Caudate nucleus (tissue), 63 donors: ENCODE measurements at places on chromosomes 12 and 14.

DNA sequence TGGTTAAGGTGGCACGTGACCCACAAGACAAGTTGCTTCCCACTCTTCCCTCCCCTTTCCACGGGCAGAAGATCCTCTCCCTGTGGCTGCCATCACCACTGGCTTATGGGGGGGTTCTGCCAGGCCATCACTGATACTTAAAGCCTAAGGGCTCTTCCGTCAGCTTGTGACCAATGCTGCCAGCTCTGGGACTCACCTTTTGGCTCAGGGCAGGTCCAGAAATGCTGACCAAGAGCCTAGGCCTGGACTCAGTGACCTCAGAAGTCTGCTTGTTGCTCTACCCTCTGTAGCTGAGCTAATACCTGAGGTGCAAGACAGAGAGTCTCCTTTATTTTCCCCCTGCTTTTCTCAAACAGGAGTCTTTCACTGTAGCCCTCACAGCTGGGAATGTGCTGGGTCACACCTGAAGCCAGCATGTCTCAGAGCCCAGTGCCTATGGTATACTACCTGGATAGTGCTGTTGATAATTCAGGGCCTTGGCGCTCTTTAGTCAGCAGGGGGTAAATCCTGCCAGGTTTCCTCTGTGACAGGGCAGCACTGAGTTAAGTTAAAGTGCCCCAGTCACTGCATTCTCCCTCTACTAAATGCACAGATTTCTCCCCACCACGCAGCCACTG, 19.7 kb downstream of the FGD4 start:
- DNase-seq: no peak

GRCh38 chr12:40146800-40147797, 41.2 kb upstream of the SLC2A13 start:
- no peak for DNase-seq

DNA sequence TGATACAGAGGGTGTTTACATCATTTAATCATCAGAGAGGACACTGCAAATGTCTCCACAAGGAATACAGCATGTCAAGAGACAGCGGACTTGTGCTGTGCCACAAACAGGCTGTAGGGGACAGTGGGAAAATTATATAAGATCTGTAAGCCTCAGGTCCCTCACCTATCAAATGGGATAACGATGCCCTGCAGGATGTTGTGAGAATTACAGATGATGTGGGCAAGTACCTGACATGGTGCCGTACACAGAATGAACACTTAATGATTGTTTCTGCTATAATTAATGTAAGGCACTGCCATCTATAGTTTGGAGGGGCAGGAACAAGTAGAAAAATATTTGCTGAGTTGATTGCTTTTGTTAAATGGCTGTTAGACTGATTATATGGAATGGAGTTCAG, 81.9 kb upstream of the GTF2A1 start:
- DNase-seq: no peak

DNA sequence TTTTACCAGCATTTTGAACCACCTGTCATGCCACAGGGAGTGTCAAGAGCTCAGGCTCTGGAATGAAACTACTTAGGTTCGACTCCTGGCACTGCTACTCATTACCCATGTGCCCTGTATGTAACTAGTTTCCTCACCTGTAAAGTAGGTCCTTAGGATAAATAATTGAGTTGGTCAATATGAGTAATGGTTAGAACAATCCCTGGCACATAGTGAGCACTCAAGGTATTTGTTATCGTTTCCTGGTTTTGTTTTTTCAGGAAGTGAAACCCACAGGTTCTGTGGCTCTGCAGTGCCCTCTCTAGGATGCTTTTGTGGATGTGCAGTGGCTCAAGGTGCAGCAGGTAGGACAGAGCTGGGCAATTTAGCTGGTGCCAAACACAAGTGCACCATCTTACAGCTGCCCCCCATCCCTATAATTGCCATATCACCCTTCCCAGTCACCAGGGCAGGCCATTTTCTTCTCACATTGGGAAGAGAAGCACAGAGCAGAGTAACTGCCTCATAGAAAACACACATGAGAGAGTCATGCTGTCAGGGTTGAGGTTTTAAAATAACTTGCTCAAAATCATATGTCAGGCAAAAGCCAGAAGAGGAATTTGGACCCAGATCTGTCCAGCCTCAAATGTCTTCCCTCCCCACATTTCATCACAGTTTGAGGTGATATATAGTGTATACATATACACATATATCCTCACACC, 297.5 kb downstream of the RPAP3 start:
- DNase-seq: no peak

DNA sequence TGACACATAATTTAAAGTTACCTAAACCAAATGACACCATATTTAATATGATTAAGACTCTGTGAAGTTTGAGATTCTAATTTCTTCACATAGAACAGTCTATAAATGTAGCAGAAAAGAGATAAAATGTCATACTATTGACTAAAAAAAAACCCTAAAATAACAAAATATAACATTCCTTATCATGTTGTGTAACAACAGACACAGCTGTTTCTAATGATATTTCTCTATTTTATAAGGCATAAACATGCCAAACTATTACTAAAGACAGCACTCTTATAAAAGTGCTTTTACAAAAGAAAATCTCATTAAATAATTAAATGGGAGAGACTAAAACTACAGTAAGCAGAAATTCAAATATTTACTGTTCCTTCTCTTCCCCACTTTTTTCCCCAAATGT, 49.4 kb downstream of the NOVA1 start:
- DNase-seq: no peak

- DNase-seq: no peak
Measured at GRCh38 chr14:99280066-99280731, 8.2 kb upstream of the BCL11B start.

DNA sequence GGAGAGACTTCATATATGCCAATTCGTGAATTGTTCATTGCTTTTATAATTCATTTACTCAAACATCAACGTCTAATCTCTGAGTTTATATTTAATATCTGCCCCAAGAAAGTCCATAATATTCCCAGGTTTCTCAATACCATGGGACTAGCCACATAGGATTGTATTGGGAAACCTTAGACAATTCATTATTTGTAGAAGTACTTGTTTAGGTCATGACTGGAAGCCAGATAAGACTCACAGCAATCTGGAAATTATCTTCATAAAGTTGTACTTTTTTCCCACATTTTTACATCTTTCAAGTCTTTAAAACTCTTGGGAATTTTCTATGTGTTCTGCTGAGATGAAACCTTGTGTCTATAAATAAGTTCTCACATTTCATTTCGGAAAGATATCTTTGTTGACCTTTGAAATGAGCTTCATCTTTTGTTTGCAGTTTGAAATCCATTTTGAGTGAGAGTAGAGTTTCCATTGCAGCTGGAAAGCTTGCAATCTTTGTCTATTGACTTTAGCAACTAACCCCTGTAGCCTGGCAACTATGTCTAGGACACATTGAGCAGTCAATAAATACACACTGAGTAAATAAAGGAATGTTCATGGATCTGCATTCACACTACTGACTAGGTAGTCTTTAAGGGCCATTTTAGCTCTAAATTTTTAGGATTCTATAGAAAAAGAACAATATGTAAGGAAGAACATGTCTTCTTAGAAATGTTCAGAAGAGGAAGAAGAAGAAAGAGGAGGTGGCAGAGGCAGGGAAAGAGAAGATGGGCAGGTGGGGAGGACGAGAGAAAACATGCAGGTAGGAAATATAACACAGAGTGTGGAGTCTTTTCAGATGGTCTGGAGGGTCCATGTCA, 154.4 kb downstream of the LRIG3 start:
- DNase-seq: no peak

- DNase-seq: no peak
Measured at GRCh38 chr12:115049614-115050013, 365.6 kb upstream of the TBX3 start.

GRCh38 chr14:96139169-96139568, 65.5 kb upstream of the BDKRB2 start:
- DNase-seq: no peak

DNA sequence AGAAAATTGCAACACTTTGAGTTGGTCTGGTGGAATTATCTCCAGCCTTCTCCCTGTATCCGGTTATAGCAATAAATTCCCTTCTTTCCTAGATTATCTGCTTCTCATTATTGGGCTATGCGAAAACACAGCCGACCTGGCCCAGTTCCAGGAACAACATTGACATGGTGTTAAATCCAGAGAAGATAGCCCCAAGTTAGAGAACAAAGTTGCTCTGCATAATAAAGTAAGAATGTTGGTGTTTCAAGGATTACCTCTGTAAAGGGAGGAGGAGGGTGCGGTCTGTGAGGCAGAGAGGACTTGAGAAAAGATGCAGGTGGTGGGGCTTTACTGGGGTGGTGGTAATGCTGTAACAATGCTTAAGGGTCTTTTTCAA, 12.1 kb downstream of the TCL1A start:
- DNase-seq: no peak

GRCh38 chr12:65495233-65495632, 216.8 kb downstream of the MSRB3 start:
- no peak for DNase-seq

- DNase-seq: no peak
Measured at GRCh38 chr14:105591052-105591451, 64.7 kb downstream of the TMEM121 start.

DNA sequence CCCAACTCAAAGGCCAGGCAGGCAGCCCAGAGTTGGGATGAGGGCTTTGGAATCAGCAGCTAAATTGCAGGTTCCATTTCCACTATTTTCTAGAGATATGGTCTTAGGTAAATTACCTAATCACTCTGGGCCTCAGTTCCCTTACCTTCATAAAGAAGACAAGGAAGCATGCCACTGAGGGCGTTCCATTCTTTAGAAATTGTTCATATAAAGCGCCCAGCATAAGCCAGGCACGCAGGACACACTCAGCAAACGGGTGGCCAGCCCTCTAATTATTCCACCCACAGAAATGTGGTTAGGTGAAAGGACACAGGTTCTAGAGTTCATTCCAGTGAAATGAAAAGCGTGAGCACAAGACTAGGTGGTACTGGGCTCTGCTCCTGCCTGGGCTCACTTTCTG, 87.9 kb upstream of the BCL11B start:
- DNase-seq: no peak

DNA sequence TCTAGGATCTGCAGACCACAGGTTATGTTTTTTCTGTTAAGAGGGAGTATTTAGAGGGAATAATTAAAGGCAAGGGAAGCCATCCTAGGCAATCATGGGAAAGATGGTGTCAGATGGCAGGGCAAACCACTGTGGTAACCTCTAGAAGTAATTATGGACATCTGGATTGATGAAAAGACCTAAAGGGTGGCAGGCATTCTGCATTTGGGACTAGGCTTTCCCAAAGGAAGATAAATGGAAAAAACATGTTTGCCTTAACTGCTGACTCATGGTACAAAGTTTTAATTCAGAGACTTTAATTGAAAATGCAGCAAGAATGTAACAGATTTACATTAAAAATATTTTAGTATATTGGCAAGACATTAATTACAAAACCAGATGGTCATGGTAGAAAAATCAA, 88.1 kb downstream of the TMEM30B start:
- no peak for DNase-seq

DNA sequence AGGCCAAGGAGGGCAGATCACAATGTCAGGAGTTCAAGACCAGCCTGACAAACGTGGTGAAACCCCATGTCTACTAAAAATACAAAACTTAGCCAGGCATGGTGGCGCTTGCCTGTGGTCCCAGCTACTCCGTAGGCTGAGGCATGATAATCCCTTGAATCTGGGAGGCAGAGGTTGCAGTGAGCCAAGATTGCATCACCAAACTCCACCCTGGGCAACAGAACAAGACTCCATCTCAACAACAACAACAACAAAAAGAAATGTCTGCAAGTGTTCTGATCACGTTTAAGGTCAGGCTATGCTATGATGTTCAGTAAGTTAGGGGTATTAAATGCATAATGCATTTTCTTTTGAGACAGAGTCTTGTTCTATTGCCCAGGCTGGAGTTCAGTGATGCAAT, 6.7 kb upstream of the PLD4 start:
- DNase-seq: no peak

- no peak for DNase-seq
Measured at GRCh38 chr14:21917699-21918436, 244.2 kb upstream of the OR4E1 start.

GRCh38 chr12:113214895-113215400, 6.3 kb upstream of the TPCN1 start:
- DNase-seq: no peak

- DNase-seq: no peak
Measured at GRCh38 chr12:116284396-116284795, 6.9 kb upstream of the MED13L start.

DNA sequence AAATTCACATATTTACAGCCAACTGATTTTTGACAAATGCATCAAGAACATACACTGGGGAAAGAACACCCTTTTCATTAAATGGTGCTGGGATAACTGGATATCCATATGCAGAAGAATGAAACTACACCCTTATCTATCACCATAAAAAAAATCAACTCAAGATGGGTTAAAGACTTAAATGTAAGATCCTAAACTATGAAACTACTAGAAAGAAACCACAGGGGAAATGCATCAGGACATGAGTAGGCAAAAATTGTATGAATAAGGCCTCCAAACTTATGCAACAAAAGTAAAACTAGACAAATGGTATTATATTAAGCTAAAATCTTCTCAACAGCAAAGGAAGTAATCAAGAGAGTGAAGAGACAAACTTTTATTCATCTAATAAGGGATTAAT, 242.6 kb downstream of the CPNE8 start:
- DNase-seq: no peak

DNA sequence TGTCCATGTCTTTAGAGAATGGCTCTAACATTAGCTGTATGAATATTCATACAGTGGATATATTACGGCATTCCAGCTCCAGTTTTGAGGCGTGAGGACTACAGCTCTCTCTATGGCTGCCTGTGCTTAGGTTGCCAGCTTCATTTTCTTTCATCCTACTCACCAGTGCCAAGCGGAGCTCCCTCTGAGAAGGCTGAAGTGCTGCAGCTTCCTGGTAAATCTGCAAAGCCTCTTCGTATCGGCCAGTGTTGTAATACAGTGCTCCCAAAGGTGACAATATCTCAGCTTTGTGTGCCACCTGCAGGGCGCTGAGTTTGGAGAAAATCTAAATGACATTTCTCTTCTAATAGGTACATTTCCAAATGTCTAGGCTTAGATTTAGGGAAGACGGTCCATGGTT, 19.8 kb upstream of the OVCH1 start:
- DNase-seq: no peak

DNA sequence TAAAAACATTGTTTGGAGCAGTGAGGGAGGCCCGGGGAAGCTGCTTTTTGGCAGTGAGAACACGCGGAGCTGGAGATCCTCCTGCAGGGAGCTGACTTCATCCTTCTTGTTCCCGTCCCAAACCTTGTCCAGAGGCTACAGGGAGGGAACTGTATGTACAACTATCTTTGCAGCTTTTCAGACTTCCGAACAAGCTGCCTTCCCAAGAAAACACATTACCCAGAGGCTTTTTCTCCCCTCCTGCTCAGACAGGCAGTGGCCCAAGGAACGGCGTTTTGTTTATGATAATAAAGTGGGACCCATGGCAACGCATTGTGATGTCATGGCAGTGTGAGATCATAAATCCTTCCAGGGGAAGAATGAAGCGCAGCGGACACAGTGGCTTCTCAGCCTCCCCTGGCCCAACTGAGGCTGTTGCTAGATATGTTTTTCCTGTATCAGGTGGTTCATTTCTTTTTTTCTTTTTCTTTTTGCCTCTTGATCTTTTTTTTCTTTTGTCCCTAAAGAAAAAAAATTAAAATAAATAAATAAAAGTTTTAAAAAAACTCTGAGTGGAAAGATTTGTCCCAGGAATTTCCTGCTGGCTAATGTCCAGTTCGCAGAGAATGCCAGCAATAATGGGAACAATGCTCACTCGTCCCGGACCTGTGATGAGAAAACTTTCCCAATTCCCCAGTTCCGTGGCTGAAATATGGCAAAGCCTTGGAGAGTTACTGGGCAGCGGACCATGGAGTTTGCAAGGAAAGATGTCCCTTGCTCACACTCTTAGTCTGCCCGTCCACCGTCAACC, 103.4 kb upstream of the MAP1LC3B2 start:
- DNase-seq: no peak

- DNase-seq: no peak
Measured at GRCh38 chr14:64928239-64929013, 14.1 kb downstream of the GPX2 start.
